Right lobe of liver (tissue), 6 donors: ENCODE measurements at places on chromosomes 5 and 9. TPM values are rescaled to one million over a fixed set of nuclear protein-coding genes. Genes with fewer than 3 reads are reported as not detected.

GRCh38 chr9:4640027-4640426 is 22.1 kb upstream of the PLPP6 start:
- H3K4me1 ChIP-seq, result no peaks in the 10 kb centered on the region
- DNase-seq, result no peak

GRCh38 chr5:138948471-138949222 is 73.5 kb upstream of the LRRTM2 start:
- no peak overlapping the region for H3K27ac ChIP-seq
- H3K4me3 ChIP-seq, result no peak overlapping the region
- no peak for DNase-seq
- no peaks in the 10 kb centered on the region for H3K36me3 ChIP-seq
- no peaks in the 10 kb centered on the region for H3K4me1 ChIP-seq
- H3K27me3 ChIP-seq, result no peaks in the 10 kb centered on the region

DNA sequence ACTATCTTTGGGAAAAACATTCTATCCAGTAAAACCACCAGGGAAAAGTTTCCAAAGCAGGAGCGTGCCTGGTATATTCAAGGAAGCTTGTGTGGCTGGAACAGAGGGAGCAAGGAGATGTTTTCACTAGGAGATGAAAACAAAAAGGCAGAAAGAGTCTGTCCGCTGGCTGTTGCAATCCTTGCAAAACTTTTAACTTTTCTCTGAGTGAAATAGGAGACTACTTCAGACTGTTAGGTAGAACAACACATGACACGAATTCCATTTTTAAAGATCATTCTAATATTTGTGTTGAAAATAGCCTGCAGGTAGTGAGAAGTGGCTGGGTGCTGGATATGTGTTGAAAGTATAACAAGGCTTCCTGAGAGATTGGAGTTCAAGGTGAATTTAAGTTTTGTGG is 69.5 kb downstream of the PRR16 start:
- no peak for DNase-seq
- H3K4me3 ChIP-seq, result no peak overlapping the region
- no peak overlapping the region for H3K27ac ChIP-seq

DNA sequence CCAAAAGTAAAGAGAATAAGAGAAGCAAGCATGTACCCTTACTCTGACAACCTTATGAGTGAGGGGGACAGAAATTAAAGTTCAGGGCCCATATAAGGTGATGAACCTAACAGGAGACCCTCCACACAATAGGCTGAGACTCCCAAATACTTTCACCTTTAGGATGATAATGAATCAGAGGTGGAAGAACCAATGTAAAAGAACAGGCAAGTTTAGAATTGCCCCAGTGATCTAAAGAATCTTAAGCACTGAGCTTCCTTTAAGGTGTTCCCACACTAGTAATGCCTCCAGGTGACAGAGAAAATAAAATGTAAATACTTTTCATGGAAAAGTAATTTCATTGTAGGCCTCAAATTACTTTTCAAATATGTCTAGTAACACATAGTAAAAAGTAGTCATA is 8.2 kb upstream of the FAM151B start:
- no peaks in the 10 kb centered on the region for H3K27me3 ChIP-seq
- no peak overlapping the region for H3K4me3 ChIP-seq
- no peaks in the 10 kb centered on the region for H3K36me3 ChIP-seq
- H3K4me1 ChIP-seq, result no peaks in the 10 kb centered on the region
- no peak for DNase-seq
- no peak overlapping the region for H3K27ac ChIP-seq

GRCh38 chr9:138116521-138116920 is 238.9 kb downstream of the CACNA1B start:
- DNase-seq, result no peak
- H3K4me1 ChIP-seq, result no peaks in the 10 kb centered on the region
- no peaks in the 10 kb centered on the region for H3K27me3 ChIP-seq
- no peaks in the 10 kb centered on the region for H3K36me3 ChIP-seq

DNA sequence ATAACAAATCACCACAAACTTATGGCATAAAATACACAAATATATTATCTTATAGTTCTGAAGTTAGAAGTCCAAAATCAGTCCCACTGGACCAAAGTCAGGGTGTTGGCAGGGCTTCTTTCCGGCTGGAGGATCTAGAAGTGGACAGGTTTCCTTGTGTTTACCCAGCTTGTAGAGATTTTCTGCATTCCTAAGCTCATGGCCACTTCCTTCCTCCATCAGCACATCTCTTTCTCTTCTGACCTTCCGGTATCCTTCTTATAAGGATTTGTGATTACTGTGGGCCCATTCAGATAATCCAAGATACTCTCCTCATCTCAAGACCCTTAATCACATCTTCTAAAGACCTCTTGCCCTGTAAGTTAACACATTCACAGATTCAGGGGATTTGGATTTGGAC is 97.6 kb downstream of the RAB3C start:
- H3K4me1 ChIP-seq, result no peaks in the 10 kb centered on the region
- H3K36me3 ChIP-seq, result no peaks in the 10 kb centered on the region
- H3K27me3 ChIP-seq, result no peaks in the 10 kb centered on the region
- H3K27ac ChIP-seq, result no peak overlapping the region
- no peak overlapping the region for H3K4me3 ChIP-seq

- H3K4me1 ChIP-seq, result no peaks in the 10 kb centered on the region
- H3K36me3 ChIP-seq, result no peaks in the 10 kb centered on the region
- DNase-seq, result peak; percentile 89
- no peak within 1 kb of the TSS for H3K27ac ChIP-seq
Observed at GRCh38 chr9:131502781-131503625, at the start of gene POMT1. Gene POMT1 (plus strand): TSS chr9:131502918. CDS start chr9:131504219, 1,301 bp downstream.

DNA sequence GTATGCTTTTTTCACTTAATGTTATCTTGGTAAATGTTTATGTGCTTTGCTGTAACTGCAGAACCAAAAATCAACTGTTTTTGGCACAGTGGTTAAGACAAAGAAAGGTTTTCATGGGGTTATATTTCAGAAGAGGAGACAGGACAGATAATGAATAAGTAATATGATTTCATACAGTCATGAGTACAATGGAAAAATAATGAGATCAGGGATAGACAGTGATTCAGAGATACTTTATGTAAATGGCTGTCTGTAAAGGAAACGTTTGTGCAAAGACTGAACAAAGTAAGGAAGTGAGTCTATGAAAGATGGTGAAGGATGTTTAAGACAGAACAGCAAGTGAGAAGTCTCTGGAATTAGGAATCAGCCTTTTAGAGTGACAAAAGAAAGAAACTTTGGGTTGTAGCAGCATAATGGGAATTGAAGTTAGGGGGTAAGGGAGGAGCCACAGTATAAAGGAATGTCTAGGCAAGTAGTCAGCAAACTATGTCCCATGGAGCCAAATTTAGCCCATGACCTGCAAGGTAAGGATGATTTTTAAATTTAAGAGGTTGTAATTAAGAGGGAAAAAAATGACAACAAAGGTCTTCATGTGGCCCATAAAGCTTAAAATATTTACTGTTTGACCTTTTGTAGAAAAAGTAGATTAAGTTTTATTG is 55.0 kb downstream of the TNPO1 start:
- no peaks in the 10 kb centered on the region for H3K27me3 ChIP-seq
- H3K4me3 ChIP-seq, result no peak overlapping the region
- no peak overlapping the region for H3K27ac ChIP-seq
- H3K36me3 ChIP-seq, result peaks cover 13% of the 10 kb centered on the region
- H3K4me1 ChIP-seq, result no peaks in the 10 kb centered on the region

DNA sequence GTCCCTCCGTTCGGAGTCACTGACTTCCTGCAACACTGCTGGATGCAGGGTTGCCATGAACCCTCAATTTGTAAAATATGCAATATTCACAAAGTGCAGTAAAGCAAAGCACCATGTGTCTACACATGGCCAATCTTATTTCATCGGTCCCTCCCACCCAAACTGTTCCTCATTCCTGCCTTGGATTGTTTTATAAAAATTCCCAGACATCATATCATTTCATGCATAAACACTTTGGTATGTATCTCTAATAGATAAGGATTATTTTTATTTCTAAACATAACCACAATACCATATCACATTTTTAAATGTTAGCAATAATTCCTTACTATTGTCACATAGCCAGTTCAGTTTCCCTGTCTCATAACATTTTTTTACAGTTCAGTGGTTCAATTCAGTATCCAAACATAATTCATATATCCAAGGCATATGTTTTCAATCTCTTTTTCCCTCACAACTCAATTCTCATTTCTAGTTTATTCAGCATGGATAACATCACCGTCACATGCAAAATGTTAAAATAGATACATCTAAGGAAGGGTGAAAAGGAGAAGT is 82.0 kb upstream of the PCAT7 start:
- no peaks in the 10 kb centered on the region for H3K27me3 ChIP-seq
- H3K4me1 ChIP-seq, result no peaks in the 10 kb centered on the region
- DNase-seq, result no peak
- no peaks in the 10 kb centered on the region for H3K36me3 ChIP-seq
- H3K4me3 ChIP-seq, result no peak overlapping the region

DNA sequence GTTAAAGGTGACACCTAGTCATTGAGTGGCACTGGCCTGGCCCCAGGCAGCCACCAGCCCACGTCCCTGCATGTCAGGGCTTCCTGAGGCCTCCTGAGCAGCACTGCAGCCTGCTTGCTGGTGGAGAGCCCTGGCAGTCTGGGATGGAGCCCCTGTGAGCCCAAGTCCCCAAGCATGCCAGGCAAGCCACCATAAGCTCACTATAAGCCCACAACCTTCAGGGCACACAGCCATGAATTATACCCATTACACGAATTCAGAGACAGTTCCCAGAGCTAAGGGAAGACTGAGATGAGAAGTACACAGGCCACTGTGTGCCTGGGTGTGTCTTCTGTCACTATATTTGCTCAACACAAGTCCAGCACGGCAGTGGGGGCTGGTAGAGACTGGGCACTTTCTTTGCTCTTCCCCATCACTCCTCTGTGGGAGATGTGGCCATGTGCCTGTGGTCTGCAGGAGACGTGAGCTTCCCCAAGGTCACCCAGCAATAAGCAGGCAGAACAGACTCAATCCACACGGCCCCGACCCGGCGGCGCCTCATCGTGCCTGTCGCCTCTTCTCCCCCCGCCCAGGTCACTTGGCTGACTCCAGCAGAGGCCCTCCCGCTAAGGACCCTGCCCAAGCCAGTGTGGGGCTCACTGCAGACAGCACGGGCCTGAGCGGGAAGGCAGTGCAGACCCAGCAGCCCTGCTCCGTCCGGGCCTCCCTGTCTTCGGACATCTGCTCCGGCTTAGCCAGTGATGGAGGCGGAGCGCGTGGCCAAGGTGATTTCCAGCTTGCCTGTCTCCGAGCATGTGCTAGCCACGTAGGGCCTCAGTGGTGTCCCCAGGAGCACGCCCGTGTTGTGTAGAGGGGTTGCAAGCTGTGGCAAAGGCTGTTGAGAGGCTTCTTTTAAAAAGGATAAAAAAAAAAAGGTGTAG is 114.8 kb downstream of the WNK2 start:
- no peak overlapping the region for H3K4me3 ChIP-seq
- H3K27me3 ChIP-seq, result no peaks in the 10 kb centered on the region
- no peaks in the 10 kb centered on the region for H3K36me3 ChIP-seq
- H3K27ac ChIP-seq, result no peak overlapping the region
- DNase-seq, result no peak

DNA sequence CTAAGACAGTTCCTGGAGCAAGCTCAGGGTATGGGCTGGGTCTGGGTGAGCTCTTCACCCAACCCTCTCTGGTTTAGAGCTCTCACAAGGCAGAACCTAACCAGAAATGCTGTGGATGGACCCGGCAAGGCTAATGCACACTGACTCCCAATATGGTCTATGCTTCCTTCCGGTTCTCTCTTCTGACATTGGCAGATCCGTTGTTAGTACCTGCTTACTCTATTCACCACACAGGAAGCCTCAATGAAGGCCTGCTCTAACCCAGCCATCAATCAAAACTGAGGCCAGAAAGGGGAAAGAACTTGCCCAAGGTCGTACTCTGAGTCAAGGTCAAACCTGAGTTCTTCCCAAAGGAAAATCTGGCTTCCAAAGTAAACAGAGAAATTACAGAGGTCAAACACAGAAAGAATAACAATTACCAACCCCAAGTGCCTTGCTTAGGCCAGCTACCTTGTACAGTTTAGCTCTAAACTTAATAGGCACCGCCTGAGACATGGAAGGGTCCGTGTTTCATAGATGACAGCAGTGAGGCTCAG is 46.0 kb upstream of the AKNA start:
- H3K4me3 ChIP-seq, result no peak overlapping the region
- H3K36me3 ChIP-seq, result no peaks in the 10 kb centered on the region
- no peaks in the 10 kb centered on the region for H3K4me1 ChIP-seq
- no peak for DNase-seq
- no peak overlapping the region for H3K27ac ChIP-seq

DNA sequence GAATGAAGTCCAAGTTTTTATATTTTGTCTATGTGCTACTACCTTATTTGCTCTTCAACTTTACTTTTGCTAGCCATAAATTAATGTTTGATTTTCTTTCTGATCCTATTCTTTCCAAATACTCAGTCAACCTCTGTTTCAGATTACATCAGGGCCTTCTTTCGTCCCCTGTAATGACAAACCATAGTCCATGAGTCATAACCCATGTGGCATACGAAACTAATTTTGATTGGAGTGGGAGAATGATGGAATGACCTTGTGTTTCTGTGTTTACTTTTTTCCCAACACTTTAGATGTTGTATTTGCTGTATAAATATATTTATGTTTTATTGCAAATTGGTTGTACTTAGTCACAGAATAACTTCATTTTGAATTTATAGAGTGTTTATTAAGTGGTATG is 1043.1 kb downstream of the DTWD2 start:
- no peaks in the 10 kb centered on the region for H3K4me1 ChIP-seq
- H3K27me3 ChIP-seq, result no peaks in the 10 kb centered on the region
- H3K36me3 ChIP-seq, result no peaks in the 10 kb centered on the region
- no peak overlapping the region for H3K27ac ChIP-seq

GRCh38 chr9:121154782-121155181 is 46.9 kb downstream of the RAB14 start:
- H3K27me3 ChIP-seq, result no peaks in the 10 kb centered on the region
- H3K4me3 ChIP-seq, result no peak overlapping the region
- no peaks in the 10 kb centered on the region for H3K4me1 ChIP-seq
- H3K36me3 ChIP-seq, result no peaks in the 10 kb centered on the region
- no peak for DNase-seq
- H3K27ac ChIP-seq, result no peak overlapping the region

DNA sequence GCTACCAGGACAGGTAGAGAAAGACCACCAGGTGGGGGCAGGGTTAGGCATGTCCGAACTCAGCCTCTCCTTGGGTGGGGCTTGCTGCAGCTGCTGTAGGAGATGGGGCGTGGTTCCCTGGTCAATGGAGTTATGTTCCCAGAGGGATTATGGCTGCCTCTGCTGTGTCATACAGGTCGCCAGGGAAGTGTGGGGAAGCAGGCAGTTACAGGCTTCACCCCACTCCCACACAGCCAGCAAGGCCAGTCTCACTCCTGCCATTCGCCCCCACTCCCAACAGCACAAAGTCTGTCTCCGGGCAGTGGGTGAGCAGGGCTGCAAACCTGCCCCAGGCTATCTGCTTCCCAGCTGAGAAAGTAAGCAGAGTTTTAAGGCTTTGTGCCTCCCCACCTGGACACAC is 20.0 kb upstream of the CEP72 start:
- no peak overlapping the region for H3K27ac ChIP-seq
- no peaks in the 10 kb centered on the region for H3K27me3 ChIP-seq
- no peak overlapping the region for H3K4me3 ChIP-seq
- peak; percentile 17 for DNase-seq
- no peaks in the 10 kb centered on the region for H3K4me1 ChIP-seq

SH3GL2 gene
- total RNA-seq, result not detected

FBP2 gene
- total RNA-seq, result not detected

ARHGEF39 gene
- 3.6 TPM for total RNA-seq

IL5 gene
- total RNA-seq, result not detected

BASP1 gene
- 5.1 TPM for total RNA-seq

DIPK1B gene
- total RNA-seq, result 7.7 TPM

DOCK8 gene
- 10.0 TPM for total RNA-seq
